ENCODE measurements at places on chromosomes 12 and 14.

DNA sequence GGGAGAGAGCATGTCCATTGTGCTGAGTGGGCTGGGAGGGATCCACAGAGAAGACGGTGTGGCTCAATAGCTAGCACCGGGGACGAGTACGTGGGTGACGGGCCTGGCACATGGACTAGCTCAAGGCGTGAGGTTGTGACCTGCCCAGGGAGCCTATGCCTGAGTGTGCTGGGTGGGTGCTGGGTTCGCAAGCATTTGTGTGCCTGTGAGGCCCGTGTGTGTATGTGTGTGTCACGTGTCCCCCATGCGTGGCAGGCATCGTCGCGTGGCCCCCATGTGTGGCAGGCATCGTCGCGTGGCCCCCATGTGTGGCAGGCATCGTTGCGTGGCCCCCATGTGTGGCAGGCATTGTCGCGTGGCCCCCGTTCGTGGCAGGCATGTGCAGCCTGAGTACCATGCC, 109.2 kb downstream of the TMEM121 start:
- no peak for DNase-seq

DNA sequence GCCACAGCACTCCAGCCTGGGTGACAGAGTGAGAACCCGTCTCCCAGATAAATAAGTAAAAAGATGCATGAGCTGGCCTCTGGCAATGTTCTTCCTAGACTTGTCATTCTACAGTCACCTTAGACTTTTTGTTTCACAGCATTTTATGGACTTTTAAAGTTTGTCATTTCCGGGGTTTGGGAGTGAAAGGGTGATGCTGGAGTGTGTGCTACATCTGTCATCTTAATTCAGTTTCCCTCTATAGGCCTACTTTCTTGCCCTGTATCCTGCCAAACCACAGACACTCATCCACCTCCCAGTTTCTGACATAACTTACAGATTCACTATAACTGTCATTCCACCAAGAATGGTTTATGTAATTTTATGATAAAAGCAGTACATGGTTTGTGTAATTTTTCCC, 166.7 kb upstream of the PARP11 start:
- DNase-seq = no peak

- no peak for DNase-seq
Observed at GRCh38 chr12:50302686-50303085, 19.4 kb upstream of the LIMA1 start.

DNA sequence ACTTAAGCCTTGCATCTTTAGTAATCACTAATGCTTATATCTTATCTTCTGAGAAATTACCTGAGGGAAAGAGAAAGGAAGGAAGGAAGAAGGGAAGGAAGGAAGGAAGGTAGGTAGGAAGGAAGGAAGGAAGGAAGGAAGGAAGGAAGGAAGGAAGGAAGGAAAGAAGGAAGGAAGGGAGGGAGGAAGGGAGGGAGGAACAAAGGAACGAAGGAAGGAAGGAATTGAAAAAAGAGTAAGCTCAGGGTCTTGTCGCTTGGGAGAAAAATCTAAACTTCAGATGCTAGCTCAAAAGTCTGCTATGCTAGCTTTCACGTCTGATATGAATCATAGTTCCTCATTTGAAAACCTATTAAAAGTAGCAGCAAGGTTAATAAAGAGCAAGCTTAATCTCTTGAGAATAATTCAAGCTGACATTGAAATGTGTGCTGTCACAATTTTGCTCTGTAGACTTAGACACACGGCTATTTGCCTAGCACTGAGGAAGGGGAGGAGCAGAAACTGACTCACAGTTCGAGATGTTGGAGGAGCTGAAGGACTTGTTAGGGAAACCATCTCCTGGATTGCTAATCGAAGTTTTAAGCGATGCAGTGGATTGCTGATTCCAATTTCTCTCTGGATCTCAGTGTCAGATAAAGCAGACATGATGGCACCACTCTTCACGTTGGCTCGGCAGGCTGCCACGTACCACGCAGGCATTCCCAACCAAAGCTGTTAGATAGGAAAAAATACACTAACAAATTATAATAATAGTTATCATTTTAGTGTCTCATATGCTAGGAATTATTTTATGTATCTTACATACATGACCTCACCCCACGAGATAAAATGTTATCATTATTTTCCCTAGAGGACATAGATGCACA, 216.7 kb downstream of the ACSS3 start:
- DNase-seq = no peak

- DNase-seq = no peak
Observed at GRCh38 chr12:2336409-2336829, 283.6 kb downstream of the CACNA1C start.

- DNase-seq = no peak
Observed at GRCh38 chr12:62426089-62426488, 40.5 kb upstream of the MON2 start.

DNA sequence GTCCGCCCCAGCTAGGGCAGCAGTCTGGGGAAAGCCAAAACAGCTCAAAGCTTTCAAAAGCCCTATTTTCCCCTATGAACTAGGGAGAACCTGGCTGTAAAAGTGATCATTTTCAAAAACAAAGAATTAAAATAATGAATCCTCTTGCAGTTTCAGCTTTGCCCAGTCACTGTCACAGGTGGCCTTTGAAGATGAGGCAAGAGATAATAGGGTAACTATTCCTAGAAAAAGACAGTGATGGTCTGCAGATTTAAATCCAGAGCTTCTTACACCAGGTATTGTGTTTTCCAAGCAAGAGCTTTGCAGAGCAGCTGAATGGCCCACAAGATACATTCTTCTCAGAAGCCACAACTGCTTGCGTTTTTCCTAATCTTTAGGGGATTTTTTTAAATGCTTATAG, 80.2 kb upstream of the NUDT4 start:
- no peak for DNase-seq

- no peak for DNase-seq
Observed at GRCh38 chr12:57377103-57377840, 53.6 kb downstream of the R3HDM2 start.

DNA sequence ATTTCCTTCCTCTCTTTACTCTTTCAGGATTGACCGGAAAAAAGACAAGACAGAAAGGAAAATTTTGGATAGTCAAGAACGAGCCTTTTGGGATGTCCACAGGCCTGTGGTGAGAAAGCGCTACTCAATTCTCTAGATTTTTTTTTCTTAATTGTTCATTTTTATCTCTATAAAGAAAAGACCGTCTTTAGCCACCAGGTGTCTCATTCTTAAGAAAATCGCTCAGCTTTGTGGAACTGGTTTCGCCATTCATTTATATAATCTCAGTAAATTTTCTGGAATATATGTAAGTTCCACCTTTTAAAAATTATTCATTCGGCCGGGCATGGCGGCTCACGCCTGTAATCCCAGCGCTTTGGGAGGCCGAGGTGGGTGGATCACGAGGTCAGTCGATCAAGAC, 421.1 kb downstream of the DPF3 start:
- no peak for DNase-seq

DNA sequence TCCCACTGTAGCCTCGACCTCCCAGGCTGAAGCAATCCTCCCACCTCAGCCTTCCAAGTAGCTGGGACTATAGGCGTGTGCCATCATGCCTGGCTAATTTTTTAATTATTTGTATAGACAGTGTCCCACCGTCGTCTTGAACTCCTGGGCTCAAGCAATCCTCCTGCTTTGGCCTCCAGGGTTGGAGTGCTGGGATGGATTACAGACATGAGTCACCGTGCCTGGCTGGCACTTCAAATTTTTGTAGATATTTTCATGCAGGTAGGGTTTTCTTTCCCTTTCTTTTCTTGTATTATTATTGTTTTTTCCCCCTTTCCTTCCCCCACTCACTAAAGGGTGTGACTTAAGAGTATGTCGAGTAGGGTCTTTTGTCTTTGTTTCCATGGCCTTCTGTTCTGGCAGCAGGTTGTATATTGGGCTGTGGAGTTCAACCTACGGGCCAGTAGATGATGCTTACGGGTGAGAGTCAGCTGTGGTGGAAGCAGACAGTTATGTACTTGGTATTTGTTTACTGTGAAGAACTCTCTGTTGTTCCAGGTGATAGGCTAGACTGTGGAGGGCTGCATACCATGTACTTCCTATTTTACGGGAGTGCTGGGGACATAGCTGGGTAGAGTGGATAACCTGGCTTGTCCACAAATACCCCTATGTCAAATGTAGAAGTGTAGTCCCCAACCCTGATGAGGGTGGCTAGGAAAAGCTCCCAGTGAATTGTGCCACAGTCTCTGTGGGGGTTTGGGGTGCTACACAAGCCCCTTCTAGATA, 30.7 kb downstream of the RAD51B start:
- no peak for DNase-seq

DNA sequence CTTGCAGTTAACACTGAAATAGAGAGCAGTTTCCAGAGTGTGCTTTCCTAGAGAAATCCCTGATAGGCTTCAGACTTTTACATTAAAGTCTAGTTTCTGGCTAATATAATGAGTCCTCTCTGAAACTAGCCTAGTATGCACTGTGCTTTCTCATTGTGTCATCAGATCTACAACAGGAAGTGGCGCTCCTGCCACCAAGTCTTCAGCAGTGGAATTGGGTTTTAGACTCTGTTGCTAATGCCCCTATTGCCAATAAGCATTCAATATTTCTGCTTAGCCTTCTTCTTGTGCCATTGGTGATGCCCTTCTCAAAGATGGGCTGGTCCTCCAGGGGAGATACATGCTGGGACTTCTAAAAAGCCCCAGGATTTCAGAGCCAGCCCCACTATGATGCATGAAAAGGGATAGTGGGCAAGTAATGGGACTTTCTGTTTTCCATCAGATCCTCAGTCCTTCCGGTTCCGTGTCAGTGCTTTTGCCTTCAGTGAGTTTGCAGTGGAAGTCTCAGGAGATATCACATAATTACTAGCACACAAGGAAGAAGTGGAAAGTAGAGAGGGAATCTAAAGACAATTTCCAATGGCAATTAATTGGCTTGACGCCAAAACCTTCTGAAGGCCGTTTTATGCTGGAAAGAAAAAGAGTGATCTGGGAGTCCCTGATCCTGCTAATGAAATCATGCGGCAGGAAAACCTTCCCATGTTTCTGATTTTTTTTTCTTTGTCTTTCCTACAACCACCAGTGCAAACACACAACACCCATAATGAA, 50.0 kb downstream of the SSPN start:
- DNase-seq = no peak

DNA sequence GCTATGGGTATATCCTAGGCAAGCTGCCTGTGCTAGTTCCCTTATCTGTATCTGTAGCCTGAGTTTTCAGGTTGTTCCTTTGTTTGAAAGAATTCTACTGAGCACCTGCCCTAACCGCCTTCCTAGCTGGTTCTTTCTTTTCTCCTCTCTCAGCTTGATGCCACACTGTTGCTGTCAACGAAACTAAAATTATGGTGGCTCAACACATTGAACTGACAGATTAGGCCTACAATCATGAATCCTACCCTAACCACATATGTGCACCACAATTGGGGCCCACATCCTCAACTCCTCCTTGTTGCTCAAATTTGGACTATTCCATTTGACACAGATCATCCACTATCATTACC, 36.2 kb upstream of the RESF1 start:
- no peak for DNase-seq

GRCh38 chr12:121240484-121241101, 30.7 kb downstream of the P2RX4 start:
- DNase-seq = peak; percentile 94

DNA sequence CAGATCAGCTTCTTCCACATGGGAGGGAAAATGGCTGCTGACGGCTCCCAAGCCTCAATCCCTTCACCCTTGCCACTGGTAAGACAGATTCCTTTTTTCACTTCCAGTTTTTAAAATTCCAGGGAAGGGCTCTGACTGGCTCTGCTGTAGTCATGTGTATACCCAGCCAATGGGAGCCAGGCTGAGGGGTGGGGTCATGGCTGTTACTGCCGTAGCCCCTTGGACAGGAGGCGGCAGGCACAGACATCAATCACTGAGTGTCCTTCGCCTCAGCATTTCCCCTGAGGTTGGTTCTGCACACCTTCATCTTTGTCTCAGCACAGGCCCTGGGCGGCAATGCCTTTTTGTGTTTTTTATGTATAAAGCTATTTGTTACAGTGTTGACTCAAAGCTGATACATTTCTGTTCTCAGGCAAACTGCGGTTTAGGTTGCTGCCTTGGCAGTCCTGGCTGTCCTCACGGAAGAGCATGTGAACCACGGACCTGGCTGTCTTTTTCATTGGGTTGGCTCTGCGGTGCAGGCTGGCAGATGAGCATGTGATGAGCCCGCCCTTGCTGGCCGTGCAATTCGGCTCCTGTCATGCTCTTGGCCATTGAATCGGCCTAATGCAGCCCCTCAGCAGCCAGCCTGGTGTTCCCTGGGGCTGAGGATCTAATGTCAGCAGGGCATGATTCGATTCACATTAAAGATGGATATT, 74.3 kb downstream of the PPM1A start:
- no peak for DNase-seq

GRCh38 chr12:65415826-65416225, 137.3 kb downstream of the MSRB3 start:
- no peak for DNase-seq

DNA sequence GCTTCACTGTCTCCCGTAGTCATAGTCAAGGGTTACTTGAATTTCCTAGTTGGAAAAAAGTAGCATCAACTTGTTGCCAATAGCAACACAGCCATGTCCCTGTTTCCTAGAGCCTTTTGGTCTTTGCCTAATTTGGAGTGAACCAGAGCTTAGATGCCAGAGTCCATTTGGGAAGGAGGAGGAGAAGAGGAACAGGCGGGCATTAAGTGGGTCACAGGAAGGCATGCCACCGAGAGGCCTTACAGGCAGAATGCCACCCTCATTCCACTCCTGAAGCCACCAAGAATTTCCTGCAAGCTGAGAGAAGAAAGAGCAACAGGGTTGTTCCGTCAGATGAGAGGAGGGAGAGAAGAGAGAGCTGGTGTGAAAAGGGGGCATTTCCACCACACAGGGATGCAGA, 339.5 kb downstream of the DPF3 start:
- DNase-seq = no peak

- DNase-seq = no peak
Observed at GRCh38 chr12:85280165-85280983, at the start of gene ALX1. Gene ALX1 (plus strand): TSS chr12:85280220. CDS start chr12:85280262, 42 bp downstream.

DNA sequence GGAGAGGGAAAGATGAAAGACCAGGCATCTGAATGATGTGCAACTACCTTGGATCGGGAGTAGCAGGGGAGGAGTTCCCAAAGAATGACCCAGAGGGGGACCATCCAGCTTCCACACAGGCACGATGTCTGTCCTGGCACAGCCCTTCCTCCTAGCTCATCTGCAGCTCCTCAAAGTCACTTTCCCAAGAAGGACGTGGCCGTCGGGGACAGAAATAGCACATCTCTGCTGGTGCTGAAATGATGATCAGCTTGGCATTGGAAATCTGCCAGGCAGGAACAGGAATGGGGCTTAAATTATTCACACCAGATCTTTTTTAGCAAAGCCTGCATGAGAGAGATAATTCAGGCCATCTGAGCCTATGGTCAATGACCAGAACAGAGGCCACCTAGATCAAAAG, 41.7 kb downstream of the TSPAN11 start:
- no peak for DNase-seq

Measured in CD4-positive, alpha-beta T cell treated with Interleukin-17A for 1 hour (primary cell).